Naive thymus-derived CD4-positive, alpha-beta T cell (primary cell): ENCODE measurements at places on chromosomes 6 and 20. TPM values are rescaled to one million over a fixed set of nuclear protein-coding genes. Genes with fewer than 3 reads are reported as not detected.

The GLP1R gene
- total RNA-seq = not detected in 2 replicates

The ANKRD66 gene
- total RNA-seq = not detected

The GJA10 gene
- total RNA-seq = not detected

The GID8 gene
- 48.0 TPM for total RNA-seq

The CST1 gene
- not detected for total RNA-seq

The DDO gene
- total RNA-seq = not detected in 2 replicates

The FAM184A gene
- total RNA-seq = 7.9 TPM

The ADGRF4 gene
- total RNA-seq = not detected

The SLC22A3 gene
- not detected for total RNA-seq

The E2F1 gene
- total RNA-seq = 2.4 TPM

The TRIM10 gene
- total RNA-seq = not detected
